Central memory CD8-positive, alpha-beta T cell (primary cell): ENCODE measurements at places on chromosomes 4 and X.

DNA sequence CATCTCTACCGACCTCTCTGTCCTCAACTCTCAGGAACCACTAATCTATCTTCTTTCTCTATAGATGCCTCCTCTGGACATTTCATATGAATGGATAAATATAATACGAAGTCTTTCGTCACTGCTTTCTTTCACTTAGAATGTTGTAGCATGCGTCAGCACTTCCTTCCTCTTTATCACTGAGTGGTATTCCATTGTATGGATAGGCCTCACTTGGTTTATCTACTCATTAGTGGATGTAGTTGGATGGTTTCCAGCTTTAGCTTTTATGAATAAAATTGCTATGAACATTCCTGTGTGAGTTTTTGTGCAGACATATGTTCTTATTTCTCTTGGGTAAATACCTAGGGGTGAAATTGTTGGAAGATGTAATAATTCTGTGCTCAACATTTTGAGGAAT lies 528.2 kb upstream of the FAT1 start:
- DNase-seq, result no peak

GRCh38 chr4:41701983-41702382 lies 46.5 kb downstream of the PHOX2B start:
- no peak for DNase-seq

GRCh38 chrX:76971393-76972376 lies 475.5 kb upstream of the FGF16 start:
- no peak for DNase-seq

DNA sequence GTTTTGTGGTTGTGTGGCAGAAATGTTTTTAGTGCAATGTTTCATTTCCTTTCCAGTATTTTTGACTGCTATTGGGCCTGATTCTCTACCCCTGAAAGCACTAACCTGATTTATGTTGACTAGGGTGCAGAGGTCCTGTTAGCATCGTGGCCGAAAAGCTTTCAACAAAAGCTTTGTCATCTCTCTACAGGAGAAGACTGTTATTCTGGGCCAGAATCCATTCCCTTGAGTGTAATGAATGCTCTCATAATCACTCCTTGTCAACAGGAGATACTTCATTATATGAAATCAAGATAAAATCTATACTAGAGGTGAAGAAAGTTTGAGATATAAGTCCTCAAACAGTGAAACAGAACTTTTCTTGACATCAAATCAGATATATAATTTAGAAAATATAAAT lies 195.5 kb downstream of the ZNF330 start:
- DNase-seq, result no peak

DNA sequence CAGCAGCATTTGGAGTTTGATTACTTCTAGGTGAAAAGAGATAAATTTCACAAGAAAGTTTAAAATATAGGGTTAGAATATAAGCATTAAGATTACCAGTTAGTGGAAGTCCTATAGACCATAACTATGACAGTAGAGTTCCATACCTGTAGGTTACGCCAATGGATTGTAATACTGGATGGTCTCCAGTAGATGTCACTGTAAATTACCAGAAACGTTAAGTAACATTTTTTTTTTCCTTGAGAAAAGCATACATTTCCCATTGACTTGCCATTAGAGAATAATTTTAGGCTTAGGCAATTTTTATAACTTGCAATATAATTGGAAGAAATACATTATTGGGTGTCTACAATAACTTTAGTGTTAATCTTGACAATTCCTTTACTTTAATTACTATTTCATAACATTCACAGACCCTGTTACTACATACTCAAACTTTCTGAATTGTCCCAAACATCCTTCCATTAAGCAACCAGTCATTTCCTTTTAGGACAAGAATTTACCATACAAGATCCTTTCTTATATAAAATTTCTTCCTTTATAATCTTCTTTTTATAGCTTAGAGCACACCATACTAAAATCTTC lies 304.1 kb upstream of the TECRL start:
- no peak for DNase-seq

DNA sequence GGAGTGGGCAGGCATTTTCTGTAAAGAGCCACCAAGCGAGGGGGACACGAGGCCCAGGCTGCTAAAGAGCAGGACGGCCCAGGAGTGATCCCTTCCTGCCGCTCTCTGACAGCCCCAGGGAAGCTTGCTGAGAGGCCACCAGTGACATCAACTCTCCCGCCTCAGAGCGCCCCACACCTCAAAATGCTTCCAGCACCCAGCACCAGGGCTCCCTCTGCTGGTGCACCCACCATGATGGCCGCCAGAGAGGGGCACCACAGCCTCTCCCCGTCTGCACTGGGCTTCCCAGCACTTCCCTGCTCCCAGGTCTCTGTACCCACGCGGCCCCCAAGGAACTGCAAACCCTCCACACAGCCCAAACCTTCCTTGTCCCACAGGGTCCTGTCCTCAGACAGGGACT lies 40.4 kb downstream of the GAK start:
- DNase-seq, result no peak

GRCh38 chr4:6123976-6124375 lies 76.4 kb downstream of the JAKMIP1 start:
- DNase-seq, result no peak

- no peak for DNase-seq
Observed at GRCh38 chrX:83511208-83511607, 3.1 kb downstream of the POU3F4 start.

DNA sequence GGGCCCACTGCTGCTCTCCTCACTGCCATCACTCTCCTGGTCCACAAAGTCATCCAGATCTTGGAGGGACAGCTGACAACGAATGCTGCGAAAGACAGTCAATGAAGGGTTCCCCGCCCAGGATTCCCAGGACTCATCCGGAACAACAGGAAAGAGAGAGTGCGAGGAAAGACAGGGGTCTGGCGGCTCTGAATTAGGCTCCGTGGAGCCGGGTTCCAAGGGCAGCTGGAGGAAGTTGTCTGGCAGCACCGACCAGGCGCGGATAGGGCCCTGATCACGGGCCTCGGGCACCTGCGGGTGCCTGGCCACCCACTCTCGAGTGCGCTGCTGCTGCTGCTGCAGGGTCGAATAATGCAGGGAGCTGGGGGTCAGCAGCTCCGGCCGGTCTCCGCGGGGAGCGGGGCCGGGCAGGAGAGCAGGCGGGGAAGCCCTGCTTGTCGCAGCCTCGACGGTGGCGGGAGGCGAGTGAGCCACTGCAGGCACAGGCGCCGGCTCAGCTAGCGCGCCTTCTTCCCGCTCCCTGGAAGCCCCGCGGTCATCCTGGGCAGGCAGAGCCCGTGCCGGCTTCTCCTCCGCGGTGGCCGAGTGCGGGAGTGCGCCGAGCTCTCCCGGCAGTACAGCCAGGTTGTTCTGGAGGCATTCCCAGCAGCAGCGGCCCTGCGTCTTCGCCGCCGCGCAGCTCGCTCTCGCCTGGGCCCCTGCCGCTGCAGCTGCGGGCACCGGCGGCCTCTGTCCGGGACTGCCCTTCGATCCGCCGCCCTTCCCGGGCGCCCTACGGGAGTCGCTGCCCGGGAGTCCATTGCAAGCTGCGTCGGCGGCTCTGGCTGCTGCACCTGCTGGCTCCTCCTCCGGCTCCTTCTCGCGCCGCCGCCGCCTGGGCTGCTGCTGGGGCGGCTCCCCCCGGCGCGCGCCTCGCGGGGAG lies 1.1 kb downstream of the SOWAHB start:
- no peak for DNase-seq

- DNase-seq, result no peak
Observed at GRCh38 chr4:141686146-141686775, 49.9 kb downstream of the IL15 start.

- no peak for DNase-seq
Observed at GRCh38 chr4:14130551-14130950, 503.0 kb upstream of the BOD1L1 start.

DNA sequence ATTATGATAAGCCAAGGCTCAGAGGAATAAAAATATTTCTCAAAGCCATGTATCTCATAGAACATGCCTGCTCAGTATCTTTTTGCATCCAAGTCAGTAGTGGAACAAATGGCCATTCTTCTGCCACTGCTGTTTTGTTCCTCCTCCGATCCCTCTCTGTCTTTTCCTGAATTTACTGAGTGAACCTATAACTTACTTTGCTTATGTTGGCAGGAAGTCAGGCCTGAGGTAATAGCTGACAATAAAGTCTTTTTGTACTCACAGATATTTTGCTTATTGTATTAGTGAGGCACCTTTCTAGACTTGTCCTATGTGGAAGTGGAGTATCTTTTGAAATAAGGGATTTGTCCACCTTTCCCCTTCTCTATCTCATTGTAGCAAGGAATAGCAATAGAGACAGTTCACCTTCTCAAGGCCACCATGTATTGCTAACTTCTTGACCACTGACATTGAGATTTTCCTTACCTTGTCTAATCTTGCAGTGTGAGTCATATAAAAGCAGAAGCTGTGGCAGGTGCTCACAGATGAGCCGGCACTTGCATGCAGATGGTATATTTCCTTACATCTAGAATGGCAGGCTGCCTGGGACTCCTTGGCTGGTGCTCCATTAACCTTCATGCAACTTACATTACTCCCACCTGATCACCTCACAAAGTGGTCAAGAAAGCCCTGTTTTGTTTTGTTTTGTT lies 68.2 kb downstream of the AGTR2 start:
- DNase-seq, result no peak

- DNase-seq, result no peak
Observed at GRCh38 chrX:133258481-133258880, 40.3 kb upstream of the TFDP3 start.

- DNase-seq, result no peak
Observed at GRCh38 chrX:72540318-72540717, 32.3 kb downstream of the HDAC8 start.

- no peak for DNase-seq
Observed at GRCh38 chr4:126969360-126970235, 663.2 kb upstream of the INTU start.

DNA sequence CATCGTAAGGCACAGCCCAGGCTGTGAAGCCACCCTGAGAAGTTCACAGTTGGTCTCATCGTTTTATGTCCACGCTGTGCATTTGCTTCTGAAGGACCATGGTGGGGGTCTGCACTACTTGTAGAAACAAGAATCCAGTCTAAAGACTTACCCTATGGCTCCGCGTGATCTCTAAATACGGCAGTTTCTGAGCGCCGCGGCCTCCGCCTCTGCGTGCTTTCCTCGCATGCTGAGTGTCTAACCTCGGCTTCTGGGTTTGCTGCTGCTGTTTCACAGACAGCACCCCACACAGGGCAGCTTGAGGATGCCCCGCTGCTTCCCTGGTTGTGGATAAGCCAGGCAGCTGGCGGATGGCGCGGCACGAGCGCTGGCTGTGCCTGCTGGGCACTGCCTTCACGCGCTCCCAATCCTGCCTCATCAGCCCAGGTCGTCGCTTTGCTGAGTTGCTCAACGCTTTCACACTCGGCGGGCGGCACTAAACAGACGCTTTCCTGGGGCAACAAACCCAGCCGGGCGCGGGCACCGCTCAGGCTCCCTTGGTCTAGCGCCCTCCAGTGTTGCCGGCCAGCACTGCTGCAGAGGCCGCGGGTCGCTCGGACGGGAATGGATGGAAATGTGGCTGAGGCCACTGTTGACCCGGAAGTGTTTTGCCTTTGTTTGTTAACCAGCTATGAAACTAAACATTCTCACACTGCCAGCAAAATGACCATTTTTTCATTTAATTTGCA lies 39.2 kb downstream of the FGFRL1 start:
- no peak for DNase-seq
